Subcutaneous adipose tissue (tissue), 4 donors: ENCODE measurements at places on chromosomes 16 and 17. TPM values are rescaled to one million over a fixed set of nuclear protein-coding genes. Genes with fewer than 3 reads are reported as not detected.

The KLHL10 gene
- 0.66 TPM for total RNA-seq

The SYNRG gene
- 32.4 TPM for total RNA-seq

The CHST6 gene
- not detected for total RNA-seq

The RAB11FIP4 gene
- 2.0 TPM for total RNA-seq

The KRT31 gene
- total RNA-seq, result not detected

The POLR2C gene
- total RNA-seq, result 66.9 TPM

The CD79B gene
- total RNA-seq, result 4.0 TPM

The ACSM2A gene
- total RNA-seq, result not detected

The TBC1D3K gene
- not detected for total RNA-seq

The SCPEP1 gene
- 57.7 TPM for total RNA-seq

The NOG gene
- not detected for total RNA-seq

The MAP3K3 gene
- total RNA-seq, result 61.5 TPM

The PTX4 gene
- not detected for total RNA-seq

The MYH8 gene
- not detected for total RNA-seq

The KRTAP2-2 gene
- not detected for total RNA-seq

The ACAP1 gene
- total RNA-seq, result 4.4 TPM

The HOXB6 gene
- 4.8 TPM for total RNA-seq

The TTLL6 gene
- 0.75 TPM for total RNA-seq

The G6PC1 gene
- not detected for total RNA-seq

The STH gene
- total RNA-seq, result not detected

The WNT3 gene
- 0.22 TPM for total RNA-seq

The PRSS36 gene
- total RNA-seq, result 2.6 TPM

The MIS12 gene
- 11.2 TPM for total RNA-seq

The TMEM114 gene
- total RNA-seq, result not detected

The PRAC1 gene
- total RNA-seq, result not detected

The GPR179 gene
- not detected for total RNA-seq

The PSMD3 gene
- 68.6 TPM for total RNA-seq

The PYY gene
- total RNA-seq, result not detected

The MYLK3 gene
- total RNA-seq, result 0.22 TPM

The SLFN14 gene
- not detected for total RNA-seq
